Activated CD4-positive, alpha-beta T cell treated with anti-CD3 and anti-CD28 coated beads for 24 hours (primary cell): ENCODE measurements at places on chromosomes 3 and 15.

GRCh38 chr3:10137178-10137577, 4.4 kb upstream of the VHL start:
- DNase-seq, result no peak

- DNase-seq, result no peak
Observed at GRCh38 chr3:194632809-194633348, 340 bp downstream of the TMEM44 start.

GRCh38 chr3:52606373-52607085, 70.1 kb downstream of the UQCC5 start:
- no peak for DNase-seq

GRCh38 chr15:100601163-100601562, 821 bp downstream of the LINS1 start:
- DNase-seq, result no peak

GRCh38 chr3:42708611-42709151, 6.1 kb upstream of the HHATL start:
- no peak for DNase-seq

- DNase-seq, result no peak
Observed at GRCh38 chr15:95684693-95685115, 645.8 kb upstream of the NR2F2 start.

- no peak for DNase-seq
Observed at GRCh38 chr3:69389520-69390248, 3.8 kb upstream of the FRMD4B start.

- DNase-seq, result no peak
Observed at GRCh38 chr3:32757618-32758374, 60.0 kb upstream of the TRIM71 start.

GRCh38 chr3:187833375-187833774, 88.1 kb upstream of the BCL6 start:
- no peak for DNase-seq

- DNase-seq, result no peak
Observed at GRCh38 chr15:49085696-49086459, 39.6 kb upstream of the SECISBP2L start.

GRCh38 chr15:70892912-70893560, 410 bp downstream of the LRRC49 start:
- no peak for DNase-seq

DNA sequence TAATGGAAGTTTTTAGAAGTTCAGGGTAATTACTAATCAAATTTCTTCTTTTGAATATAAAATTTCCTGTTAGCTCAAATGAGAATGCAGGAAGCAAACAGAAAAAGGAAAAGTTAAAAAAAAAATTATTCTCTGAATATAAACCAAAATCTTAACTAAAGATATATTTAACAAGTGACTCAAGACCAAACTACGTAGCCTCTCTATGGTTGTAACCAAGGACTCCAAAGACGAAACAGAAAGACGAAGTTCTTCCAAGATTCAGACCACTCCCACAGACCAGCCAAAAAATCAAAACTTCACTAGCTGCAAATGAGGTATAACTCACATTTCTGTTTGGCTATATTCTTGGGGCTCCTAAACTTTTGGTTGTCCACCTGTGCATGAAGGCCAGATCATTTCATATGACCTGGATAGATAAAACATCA, 846.5 kb upstream of the ALCAM start:
- no peak for DNase-seq

DNA sequence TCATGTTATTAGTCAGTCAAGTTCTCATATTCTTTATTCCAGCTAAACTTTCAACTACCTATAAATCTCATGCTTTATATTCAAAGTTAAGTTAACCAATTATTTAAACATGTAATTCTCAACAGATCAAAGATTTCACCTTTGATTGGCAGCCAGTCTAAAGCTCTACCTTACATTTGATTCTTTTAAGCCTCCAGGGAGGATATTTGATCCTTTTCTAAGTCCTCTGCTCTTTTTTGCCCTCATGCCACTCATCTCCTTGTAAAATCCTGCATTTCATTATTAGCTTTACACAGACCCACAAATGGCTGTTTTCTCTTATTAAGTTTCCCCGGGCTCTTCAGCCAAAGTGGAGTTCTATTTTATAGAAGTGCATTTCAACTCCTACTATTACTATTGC, 134.1 kb downstream of the NLGN1 start:
- DNase-seq, result no peak

- DNase-seq, result no peak
Observed at GRCh38 chr3:187079090-187080022, 59.9 kb downstream of the RPL39L start.

- DNase-seq, result no peak
Observed at GRCh38 chr3:125166599-125167136, 45.9 kb downstream of the SLC12A8 start.

DNA sequence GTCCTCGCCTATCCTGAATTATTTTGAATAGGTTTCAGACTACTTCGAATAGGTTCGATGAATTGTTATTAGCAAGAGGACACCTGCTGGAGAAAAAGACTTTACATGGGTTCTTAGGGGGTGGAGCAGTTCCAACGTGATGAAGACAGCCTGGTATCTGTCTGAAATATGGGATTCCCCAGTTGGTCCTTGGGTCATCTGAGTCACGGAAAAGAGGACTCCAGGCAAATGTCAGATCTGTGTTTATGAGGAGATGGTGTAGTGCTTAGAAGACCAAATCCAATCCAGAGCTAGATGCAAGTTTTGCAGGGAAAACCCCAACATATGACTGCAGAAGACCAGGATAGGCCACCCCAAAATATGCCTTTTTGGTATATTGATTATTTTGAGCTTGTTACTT, 98.9 kb upstream of the IGSF10 start:
- DNase-seq, result no peak

DNA sequence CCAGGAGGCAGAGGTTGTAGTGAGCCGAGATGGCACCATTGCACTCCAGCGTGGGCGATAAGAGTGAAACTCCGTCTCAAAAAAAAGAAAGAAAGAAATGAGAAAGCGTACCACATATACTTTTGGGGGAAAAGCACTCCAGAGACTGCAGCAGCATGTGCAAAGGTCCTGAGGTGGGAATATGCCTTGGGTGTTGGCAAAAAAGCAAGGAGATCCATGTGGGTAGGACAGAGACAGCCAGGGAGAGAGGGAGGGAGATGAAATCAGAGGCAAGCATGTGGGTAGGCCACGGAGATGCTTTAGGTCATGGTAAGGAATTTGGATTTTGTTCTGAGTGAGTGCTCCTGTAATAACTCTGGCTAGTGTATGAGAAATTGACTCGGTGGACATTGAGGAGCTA, 3.7 kb upstream of the SH3BP5 start:
- no peak for DNase-seq

GRCh38 chr3:13144163-13145023, 71.2 kb upstream of the IQSEC1 start:
- no peak for DNase-seq

DNA sequence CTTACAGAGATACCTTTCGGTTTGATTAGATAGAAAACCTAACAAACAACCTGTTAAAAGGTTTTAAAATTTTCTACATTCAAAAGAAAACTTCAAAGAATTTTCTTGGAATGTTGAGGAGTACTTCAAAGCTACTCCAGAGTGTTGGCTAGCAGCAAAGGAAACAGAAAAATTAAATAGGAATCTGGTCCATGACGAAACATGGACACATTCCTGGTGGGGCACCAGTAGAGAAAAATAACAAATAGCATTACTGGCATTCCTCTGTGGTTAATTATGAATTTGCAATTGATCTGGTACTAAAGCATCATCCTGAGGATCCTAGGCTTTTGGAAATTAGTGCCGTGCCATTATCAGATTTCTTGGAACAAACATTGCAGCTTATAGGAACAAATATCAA, 59.5 kb upstream of the DPPA4 start:
- DNase-seq, result no peak

DNA sequence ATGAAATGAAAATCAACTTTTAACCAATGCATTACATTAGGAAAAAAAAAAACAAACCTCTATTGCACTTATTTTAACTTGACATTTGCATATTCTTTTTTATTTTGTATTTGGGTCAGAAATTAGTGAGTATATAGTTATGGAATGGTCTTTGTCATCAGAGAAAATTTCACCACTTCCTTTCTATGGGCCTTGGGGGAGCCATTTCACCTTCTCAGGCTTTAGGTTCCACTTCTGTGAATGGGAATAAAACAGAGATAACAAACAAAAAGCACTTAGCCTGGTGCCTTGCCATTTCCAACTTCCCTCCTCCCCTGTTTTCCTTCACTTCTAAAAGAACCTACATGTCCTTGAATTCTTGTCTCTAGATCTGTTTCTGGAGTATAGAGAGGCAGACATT, 168.0 kb upstream of the STT3B start:
- DNase-seq, result no peak

GRCh38 chr3:127707851-127708411, 35.2 kb downstream of the ABTB1 start:
- DNase-seq, result no peak

DNA sequence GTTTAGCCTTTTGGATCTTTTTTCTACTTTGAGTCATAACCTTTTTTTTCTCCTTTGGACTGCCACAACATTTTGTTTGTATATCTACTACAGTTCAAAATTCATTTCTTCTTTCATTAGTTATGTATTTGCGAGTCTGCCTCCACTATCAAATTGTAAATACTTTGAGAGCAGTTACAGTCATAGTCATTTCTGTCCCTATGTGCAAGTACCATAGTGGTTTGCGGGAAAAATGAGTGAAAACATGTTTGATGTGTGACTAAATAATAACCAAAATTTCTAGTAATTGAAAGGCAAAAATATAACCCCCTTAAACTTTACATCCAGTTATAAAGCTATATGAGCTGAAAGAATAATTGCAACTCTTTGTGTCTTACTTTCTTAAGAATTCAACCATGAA, 45.8 kb upstream of the CCDC50 start:
- DNase-seq, result no peak

- no peak for DNase-seq
Observed at GRCh38 chr15:64535460-64536243, 75.3 kb downstream of the ZNF609 start.

GRCh38 chr3:28080716-28081115, 160.7 kb upstream of the CMC1 start:
- DNase-seq, result no peak

GRCh38 chr3:103184772-103185171, 750.0 kb downstream of the ZPLD1 start:
- no peak for DNase-seq

GRCh38 chr15:71461748-71462147, 346.5 kb downstream of the THSD4 start:
- no peak for DNase-seq

- no peak for DNase-seq
Observed at GRCh38 chr15:33204926-33205325, 10.4 kb upstream of the FMN1 start.

GRCh38 chr3:133570139-133570936, 3.1 kb upstream of the CDV3 start:
- DNase-seq, result no peak

DNA sequence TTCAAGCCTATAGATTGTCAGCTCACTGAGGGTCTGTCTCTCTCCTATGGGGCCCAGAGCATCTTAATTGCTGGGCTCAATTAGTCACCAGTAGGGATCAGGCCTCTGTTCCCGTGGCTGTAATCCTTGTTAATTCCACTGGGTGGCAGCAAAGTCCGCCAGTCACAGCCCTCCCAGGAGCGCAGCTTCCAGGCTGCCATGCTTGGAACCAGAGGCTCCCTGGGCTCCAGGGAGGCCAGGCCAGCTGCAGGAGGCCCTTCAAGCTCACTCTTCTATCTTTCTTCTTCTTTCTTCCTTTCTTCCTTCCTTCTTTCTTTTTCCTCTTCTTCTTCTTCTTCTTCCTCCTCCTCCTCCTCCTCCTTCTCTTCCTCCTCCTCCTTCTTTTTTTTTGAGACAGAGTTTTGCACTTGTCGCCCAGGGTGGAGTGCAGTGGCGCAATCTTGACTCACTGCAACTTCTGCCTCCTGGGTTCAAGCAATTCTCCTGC, 14.4 kb downstream of the RNU5B-1 start:
- peak; percentile 70 for DNase-seq

DNA sequence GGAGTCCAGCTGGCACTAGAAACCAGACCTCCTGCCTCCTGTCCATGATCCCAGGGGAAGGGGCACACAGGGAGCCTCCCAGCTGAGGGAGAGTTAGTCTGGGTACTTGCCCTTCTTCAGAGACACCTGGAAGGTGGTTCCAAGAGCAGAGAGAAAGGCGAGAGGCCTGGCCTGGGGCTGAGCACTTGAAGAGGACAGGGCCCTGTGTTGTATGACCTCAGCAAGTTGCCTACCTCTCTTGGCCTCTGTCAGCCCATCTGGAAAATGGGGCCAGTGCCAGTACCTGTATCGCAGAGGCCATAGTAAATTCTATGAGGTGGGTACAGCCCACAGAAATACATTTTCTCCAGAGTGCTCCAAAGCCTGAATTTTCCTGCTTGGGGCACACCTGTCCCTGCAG, 19.5 kb downstream of the PTH1R start:
- no peak for DNase-seq

DNA sequence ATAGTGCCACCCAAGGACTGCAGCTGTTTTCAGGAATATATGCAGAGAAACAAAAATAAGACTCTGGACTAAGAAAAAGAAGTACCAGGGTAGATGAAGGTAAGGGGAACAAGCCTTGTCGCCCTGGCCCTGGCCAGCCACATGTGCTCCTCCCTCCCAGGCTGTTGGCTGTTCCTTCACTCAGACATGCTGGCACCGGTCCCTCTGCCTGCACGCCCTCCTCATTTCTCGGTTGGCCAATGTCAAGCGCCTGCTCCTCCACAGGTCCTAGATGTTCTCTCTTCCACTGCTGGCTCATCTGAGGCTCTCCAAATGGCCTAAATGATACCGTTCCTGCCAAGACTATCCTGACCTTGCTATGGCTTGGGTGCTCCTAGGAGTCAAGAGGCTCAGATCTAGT, 288.4 kb upstream of the LYSMD4 start:
- no peak for DNase-seq

- DNase-seq, result peak; percentile 32
Observed at GRCh38 chr15:72474466-72474911, 359 bp downstream of the ARIH1 start.

GRCh38 chr3:188947401-188948280, 224.1 kb upstream of the TPRG1 start:
- DNase-seq, result no peak

GRCh38 chr15:67190326-67190725, 64.1 kb downstream of the AAGAB start:
- no peak for DNase-seq

DNA sequence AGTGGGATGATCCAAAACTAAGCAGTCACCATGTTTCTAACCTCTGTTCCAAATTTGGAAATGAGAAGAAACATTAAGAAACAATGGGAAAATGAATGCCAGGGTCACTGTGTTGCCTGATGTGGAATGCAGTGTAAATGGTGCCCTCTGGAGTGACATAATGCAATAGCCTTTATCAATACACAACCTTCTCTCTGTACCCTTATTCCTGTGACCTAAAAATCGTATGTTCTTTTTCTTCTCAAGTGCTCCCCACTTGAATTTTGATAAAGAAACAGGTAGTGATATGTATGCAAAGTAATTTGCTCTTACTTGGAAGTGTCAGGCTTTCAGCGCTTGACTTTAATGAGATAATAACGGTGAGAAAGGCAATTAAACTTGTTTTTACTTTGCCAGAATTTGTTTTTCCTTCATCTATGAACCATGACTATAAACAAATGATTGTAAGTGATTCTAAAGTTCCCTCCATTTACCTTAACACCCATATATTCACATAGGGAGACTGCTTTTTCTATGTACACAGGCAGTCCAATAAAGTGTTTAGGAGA, 145.8 kb upstream of the THRB start:
- no peak for DNase-seq
